ENCODE measurements at places on chromosomes 4 and X.

DNA sequence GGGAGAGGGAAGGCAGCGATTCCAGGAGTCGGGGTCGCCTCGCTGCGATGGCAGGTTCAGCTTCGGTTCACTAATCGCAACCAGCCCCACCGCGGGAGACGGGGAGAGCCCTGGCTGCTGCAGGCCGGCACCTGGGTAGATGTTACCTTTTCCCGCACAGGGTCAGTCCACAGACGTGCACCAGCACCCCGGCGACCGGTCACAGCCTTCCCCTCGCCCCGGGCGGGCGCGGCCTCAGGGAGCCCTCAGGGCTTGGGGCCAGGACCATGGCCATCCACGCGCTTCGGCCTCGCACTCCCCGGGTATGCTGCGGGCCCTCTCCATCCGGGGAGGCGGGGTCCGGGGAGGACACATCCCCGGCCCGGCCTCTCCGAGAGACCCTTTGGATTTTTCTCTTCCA lies 26.1 kb upstream of the EXOC1L start:
- DNase-seq = no peak

DNA sequence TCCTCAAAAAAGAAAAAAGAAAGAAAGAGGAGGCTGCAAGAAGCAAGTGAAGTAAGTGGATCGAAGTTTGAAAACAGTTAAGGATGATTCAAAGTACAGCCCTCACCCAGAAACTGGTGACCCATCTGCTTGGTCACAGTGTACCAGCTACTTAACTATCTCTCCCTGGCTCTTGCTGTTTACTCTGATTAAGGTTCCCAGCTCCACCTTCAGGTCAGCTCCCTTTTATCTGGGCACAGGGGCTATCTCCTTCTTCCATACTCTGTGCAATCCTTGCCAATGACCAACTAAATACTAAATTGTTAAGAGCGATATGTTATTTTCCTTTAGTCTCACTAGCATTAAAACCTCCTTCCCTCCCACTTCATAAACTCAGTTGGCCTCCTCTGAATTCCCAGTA lies 81.5 kb upstream of the SMIM10 start:
- no peak for DNase-seq

DNA sequence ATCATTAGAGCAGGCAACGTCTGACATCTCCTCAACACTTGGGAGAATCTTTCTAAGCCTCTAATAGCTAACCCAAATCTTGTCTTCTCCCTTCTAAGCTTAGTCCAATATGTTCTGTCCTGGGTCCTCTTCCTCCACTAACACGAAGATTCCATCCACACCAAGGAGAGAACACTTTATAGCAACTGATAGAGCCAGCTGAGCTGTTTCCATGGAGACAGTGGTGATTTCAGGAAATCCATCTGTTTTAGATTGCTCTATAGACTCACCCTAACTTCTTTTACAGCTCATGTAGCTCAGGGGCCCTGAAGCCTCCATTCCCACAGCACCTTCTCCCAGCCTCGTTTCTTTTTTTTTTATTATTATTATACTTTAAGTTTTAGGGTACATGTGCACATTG lies 37.4 kb downstream of the SCD5 start:
- peak; percentile 47 for DNase-seq

DNA sequence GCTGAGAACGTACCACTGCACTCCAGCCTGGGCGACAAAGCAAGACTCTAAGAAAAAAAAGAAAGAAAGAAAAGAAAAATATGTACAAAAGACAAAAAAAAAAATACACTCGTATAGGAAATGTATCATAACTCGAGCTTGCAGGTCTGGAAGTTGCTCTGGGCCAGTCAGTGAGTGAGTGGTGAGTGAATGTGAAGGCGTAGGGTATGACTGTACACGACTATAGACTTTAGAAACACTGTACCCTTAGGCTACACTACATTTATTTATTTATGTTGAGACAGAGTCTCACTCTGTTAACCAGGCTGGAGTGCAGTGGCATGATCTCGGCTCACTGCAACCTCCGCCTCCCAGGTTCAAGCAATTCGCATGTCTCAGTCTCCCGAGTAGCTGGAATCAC lies 29.4 kb downstream of the EVC2 start:
- no peak for DNase-seq

GRCh38 chrX:63661676-63662075 lies 123.3 kb downstream of the ARHGEF9 start:
- no peak for DNase-seq

GRCh38 chr4:111854494-111855087 lies 290.7 kb upstream of the FAM241A start:
- peak; percentile 45 for DNase-seq

- peak; percentile 31 for DNase-seq
Measured at GRCh38 chr4:184448821-184449220, 25.5 kb downstream of the IRF2 start.
